ENCODE measurements at places on chromosomes 16 and 17.

- DNase-seq = no peak
Observed at GRCh38 chr16:27234171-27234570, 30.8 kb downstream of the KDM8 start.

DNA sequence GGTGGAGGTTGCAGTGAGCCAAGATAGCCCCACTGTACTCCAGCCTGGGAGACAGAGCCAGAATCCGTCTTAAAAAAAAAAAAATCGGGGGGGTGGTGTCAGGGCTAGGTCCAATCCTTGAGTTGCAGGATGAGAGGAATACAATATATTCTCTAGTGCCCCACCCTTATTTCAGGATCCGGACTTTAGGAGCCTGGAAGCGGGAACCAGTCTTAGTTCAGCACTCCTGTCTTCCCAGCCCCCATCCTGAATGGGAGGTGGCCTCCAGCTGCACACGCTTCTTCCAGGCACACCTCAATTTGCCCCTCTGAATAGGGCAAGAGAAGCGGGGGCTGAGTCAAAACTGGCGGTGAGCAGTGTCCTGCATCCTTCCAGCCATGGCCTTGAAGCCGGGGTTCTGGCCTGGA, 1.6 kb downstream of the FHOD1 start:
- DNase-seq = no peak

GRCh38 chr17:27585792-27586191, 45.2 kb upstream of the LGALS9 start:
- no peak for DNase-seq

- DNase-seq = no peak
Observed at GRCh38 chr17:48244121-48244711, 136.7 kb downstream of the SNX11 start.

GRCh38 chr16:80680839-80681238, 123.6 kb downstream of the CDYL2 start:
- no peak for DNase-seq

DNA sequence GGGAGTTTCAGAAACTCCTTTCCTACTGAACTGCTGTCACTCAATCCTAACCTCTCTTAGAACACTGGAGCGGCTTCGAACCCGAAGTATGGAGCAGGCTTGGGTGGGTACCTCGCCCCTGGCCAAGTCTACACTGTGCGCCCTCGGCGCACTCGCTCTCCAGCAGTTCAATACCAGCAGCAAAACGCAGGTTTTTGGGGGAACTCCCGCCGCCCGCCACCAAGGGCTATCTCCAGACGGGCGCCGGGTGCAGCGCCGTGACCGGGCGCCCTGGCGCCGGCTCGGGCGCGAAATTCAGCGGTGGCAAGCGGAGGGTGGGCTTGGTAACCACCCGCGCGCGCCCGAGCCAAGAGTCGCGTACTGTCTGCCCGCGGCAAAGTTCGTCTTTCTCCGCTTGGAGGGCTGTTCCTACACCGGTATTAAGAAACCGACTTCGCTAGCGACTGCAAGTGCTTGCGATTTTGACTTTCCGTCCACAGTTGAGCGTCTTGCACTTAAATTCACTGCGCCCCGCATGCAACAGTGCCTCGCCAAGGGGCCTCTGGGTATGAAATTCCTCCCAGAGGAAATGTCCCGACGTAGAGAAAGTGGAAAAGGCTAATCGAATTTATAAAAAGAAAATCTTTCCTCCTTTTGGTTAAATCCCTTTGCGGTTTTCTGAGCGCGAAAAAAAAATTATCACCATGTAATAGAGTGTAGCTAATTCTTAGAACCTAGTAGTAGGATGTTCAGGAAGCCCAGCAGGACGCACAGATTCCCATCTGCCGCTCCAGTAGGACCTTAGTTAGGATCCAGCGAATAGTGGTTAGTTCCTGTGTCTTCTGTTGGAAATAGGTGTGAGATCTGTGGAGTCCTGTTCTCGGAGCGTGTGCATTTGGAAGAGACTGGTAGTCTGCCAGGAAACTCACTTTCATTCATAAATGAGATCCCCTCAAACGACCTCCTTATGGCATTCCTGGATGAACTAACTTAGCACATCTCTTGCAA, 5.0 kb upstream of the SALL1 start:
- no peak for DNase-seq

DNA sequence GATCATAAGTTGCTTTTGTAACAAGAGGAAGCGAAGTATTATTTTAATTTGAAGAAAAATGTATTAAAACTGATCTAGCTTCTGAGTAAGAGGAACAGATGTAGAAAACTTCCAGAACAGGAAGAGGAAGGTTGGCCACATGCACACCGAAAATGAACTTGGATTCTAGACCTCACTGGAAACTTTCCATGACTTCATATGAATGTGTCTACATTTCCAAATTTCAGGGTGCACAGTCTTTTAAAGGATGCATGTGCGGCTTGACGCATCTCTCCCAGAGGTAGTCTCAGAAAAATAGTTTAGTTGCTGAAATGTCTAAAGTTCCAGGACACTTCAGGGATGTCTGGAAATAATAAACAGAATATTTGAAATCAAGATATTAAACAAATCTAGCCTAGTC, 275.1 kb upstream of the MYOCD start:
- no peak for DNase-seq

DNA sequence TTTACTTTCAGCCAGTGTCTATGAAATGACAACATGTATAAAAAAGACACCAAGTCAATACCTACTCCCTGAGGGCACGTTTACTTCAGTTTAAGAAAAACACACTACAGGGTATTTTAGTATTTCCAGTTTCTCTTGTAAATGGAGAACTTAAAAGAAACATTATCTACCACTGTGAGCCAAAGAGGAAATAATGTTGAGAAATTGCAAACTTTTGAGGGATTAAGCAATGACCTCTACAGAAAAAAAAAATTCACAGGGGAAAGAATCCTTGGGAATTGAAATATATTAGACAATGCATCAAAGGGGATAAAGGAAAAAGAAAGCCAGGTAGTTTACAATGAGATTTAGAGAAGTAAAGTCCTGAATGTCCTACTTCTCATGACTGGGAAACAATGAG, 126.0 kb downstream of the KCNJ2 start:
- DNase-seq = no peak

DNA sequence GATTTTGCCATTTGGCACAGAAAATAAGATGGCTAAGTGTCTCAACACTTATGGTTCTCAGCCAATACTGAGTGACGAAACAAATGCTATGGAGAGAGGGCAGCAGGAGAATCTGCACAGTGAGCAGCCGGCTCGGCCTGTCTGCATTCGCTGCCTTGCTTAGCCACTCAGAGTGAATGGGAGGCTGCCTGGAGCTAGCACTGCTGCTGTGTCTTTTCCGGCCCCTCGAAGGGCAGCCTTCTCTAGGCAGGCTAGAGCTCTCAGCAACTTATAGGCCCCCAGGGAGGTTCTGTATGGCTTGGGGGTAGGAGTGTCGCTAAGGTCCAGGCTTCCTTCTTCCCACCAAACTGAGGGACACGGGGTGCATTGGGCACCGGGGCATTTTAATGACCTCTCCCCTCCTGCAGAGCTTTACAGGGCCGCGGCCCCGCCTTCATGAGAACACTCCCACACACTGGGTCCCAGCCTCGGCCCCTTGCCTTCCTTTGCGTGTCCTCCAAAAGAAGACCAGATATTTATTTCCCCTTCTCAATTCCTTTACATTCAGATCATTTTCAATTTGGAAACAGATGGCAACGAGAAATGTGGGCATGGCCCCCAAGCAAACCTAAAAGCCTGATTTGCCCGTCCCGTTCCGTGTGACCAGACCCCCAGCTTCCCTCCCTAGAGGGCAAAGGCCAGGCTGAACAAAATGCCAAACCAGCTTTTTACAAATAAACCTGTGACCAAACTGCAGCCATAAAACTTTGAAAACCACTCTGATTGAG, 670.9 kb downstream of the TOX3 start:
- no peak for DNase-seq

DNA sequence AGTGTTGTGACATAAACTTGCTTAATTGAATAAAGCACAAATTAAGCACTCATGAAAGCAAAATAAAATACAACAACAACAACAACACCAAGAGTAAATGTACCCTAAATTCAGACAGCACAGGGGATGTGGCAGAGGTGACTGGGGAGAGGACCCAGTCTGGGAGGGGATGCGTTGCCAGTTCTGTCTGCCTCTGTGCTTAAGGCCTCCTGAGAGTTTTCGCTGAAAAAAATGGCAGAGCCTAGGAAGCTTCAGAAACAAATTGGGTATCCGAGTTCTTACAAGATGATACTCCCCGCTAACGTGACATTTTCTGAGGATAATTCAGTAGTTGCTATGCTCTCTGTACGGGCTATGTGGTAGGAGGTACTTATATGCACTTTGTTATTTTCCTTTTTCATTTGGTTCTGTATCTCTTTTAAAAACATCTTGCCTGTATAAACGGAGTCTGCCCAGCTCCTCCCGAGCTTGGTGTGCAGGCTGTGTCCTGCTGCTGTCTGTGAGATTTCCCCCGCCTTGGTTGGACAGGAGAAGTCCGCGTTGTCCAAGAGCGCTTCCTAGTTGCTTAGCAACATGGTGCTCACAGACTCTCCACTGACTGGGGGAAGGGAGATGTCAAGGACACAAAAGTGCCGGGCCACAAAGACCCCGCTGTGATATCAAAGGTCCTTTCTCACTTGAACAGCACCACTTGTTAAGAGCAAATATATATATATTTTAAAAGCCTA, 134.2 kb upstream of the CPHXL start:
- DNase-seq = no peak

GRCh38 chr16:24253192-24253591, 2.9 kb upstream of the CACNG3 start:
- DNase-seq = no peak

DNA sequence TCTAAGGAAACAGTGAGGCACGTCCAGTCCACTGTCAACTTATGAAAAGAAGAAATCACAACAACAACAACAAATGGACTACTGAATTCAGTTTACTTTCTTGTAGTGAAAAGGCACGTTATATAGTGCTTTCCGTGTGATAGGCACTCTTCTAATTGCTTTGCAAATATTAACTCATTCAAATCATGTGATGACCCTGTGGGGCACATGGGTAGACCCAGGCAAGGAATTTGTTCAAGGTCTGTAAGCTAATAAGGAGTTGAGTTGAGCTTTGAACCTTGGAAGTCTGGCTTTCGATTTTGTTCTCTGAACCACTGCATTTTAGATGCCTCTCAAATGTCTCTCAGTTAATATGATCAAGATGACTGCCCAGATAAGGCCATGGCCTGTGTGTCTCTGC, 295.1 kb upstream of the RBFOX1 start:
- no peak for DNase-seq

GRCh38 chr17:34365340-34365739, 2.3 kb upstream of the CCL1 start:
- DNase-seq = no peak

GRCh38 chr16:49491771-49492761, 118.5 kb downstream of the C16orf78 start:
- no peak for DNase-seq

- DNase-seq = no peak
Observed at GRCh38 chr16:80324371-80324770, 216.4 kb upstream of the DYNLRB2 start.

GRCh38 chr17:61323909-61324868, 75.5 kb upstream of the TBX2 start:
- DNase-seq = no peak

- no peak for DNase-seq
Observed at GRCh38 chr17:29115435-29115834, 64.8 kb downstream of the MYO18A start.

DNA sequence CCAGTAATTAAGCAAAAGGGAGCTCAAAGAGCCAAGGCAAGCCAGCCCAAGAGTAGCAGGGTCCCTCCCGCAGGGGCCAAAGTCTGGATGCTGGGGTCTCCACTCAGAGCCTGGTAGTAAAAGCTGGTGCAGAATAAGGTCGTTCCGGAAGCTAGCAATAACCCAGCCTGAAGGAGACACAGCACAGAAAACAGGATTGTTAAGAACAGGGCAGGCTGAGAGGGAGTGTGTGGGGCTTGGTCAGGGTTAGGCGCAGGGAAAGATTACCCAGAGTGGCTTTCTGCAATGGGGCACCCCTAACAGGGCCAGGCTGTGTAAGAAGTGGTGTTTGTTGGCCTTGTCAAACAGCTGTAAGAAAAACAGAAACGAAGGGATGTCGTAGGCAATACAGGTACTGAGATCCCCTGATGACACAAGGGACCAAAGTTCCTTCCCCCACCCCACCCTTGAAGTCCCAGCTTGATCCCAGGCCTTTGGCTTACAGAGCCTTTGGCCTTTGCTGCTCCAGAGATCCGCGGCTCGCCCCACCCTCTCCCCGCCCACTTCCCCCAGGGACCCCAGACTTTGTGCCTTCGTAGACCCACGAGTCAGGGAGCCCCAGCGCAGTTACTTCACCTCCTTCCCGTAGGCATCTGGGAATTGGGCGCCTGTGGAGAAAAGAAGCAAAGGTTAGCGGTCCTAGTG, 712 bp downstream of the TMEM256 start:
- DNase-seq = no peak

GRCh38 chr17:28503420-28503819, 2.7 kb upstream of the FOXN1 start:
- DNase-seq = no peak

GRCh38 chr17:57524839-57525568, 220.1 kb downstream of the CCDC182 start:
- no peak for DNase-seq

DNA sequence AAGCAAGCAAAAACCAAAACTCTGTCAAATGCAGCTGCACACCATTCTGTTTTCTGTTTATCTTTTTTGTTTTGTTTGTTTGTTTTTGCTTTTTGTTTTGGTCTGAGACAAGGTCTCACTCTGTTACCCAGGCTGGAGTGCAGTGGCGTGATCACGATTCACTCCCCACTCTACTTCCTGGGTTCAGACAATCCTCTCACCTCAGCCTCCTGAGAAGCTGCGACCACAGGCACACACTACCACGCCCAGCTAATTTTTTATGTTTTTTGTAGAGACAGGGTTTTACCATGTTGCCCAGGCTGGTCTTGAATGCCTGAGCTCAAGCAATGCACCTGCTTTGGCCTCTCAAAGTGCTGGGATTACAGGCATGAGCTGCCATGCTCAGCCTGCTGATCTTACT, 19.3 kb upstream of the SLFN13 start:
- DNase-seq = no peak

GRCh38 chr16:85387171-85387507, 226.0 kb upstream of the GSE1 start:
- no peak for DNase-seq

All from activated CD4-positive, alpha-beta T cell treated with anti-CD3 and anti-CD28 coated beads for 1 hour (primary cell).